ENCODE measurements at places on chromosomes 7 and 10.

- no peak for DNase-seq
Measured at GRCh38 chr7:311131-311680, 21.2 kb downstream of the FOXL3 start.

DNA sequence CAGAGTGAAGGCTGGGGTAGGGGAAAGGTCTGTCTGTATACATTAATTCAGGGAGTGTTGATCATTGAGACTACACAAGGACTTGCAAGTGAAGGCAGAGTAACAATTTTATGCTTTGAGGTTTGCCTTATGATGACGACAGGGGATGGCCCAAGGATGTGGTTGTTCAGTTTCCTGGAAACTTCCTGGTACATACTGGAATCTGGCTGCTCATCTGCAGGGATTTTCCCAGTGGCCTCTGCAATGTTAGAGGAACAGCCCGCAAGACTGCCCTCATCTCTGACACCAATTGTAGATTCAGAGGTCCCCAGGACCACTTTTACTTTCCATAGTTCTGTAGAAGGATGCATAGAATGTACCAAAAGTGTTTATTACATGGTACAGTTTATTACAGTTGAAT, 189.6 kb downstream of the TMEM178B start:
- no peak for DNase-seq

DNA sequence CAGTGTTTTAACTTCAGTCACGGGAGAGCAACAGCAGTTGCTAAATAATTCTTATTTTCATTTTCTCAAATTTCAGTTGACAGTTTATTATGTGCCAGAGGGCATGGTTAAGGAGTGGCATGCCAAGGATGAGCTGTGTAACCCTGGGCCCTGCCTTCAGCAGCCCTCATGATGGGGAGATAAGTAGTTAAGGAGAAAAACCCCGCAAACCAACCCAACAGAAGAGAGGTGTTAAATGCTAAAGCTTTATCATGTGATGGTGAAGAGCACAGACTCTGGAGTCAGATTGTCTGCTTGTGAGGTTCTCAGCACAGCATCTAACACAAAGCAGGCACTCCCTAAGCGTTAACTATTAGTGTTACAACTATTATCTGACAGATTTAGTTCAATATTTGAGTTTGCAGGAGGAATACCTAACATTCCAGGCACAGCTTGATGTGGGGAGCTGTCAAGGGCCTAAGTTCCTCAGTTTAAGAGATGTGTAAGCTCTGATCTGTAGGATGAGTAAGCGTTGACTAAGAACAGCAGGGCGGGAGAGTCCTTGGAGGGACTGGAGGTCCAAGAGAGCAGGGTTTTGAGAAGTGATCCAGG, 29.6 kb downstream of the STAM start:
- peak; percentile 93 for DNase-seq

DNA sequence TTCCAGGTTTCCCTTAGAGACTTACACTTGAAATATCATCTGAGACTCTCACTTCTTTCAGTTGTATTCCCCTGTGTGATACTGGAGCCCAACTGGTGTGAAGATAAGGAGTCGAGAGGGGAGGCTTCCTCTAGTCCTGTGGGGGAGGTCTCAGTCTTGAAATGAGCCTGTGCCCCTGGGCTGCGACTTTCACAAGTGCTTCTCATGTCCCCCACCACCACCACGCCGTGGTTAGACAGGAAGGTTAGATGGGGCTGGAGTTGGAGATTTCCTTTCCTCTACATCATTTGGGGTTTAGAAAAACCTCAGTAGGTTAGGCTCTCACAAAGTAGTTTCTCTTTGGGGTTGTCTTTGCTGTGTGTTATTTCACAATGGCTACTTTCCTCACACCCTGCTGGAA, 25.6 kb upstream of the MKX start:
- DNase-seq, result no peak

- DNase-seq, result no peak
Measured at GRCh38 chr10:80100861-80101695, 22.6 kb downstream of the TMEM254 start.

- DNase-seq, result no peak
Measured at GRCh38 chr7:116798232-116798631, 64.2 kb upstream of the CAPZA2 start.

DNA sequence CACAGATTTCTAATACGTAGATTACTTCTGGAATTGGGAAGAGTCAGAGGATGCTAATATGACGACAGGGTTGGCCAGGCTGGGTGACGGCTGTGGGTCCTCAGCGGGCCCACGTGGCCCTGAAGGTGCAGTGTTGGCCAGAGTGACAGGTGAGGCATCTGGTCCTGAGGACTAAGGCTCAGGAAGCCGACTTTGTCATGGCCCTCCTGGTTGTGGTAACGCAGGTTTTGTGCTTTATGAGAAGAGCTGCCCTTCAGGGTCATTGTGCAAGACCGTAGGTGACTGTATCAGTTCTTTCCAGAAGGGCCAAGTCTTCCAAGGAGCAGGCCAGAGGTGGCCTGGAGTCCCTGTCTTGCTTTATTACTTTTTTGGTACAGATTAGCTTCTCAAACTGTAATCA, 2.5 kb downstream of the EIF3B start:
- peak; percentile 59 for DNase-seq

DNA sequence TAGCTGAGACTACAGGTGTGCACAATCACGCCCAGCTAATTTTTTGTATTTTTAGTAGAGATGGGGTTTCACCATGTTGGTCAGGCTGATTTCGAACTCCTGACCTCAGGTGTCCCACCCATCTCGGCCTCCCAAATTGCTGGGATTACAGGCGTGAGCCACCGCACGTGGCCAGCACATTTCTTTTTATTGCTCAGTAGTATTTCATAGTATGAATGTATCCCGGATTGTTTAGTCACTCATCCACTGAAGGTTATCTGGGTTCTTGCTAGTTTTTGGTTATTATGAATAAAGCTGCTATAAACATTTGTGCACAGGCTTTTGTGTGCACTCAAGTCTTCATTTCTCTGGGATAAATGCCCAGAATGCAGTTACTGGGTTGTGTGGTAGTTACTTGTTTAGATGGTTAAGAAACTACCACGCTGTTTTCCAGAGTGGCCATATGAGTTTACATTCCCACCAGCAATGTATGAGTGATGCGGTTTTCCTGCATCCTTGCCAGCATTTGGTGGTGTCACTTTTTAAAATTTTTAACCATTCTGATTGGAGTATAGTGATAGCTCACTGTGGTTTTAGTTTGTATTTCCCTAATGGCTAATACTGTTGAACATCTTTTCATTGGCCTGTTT, 275.8 kb upstream of the LYZL1 start:
- no peak for DNase-seq

- peak; percentile 18 for DNase-seq
Measured at GRCh38 chr7:45112648-45113047, 1.2 kb upstream of the TBRG4 start.

GRCh38 chr7:102840404-102840803, 72.4 kb upstream of the LRRC17 start:
- DNase-seq, result no peak

DNA sequence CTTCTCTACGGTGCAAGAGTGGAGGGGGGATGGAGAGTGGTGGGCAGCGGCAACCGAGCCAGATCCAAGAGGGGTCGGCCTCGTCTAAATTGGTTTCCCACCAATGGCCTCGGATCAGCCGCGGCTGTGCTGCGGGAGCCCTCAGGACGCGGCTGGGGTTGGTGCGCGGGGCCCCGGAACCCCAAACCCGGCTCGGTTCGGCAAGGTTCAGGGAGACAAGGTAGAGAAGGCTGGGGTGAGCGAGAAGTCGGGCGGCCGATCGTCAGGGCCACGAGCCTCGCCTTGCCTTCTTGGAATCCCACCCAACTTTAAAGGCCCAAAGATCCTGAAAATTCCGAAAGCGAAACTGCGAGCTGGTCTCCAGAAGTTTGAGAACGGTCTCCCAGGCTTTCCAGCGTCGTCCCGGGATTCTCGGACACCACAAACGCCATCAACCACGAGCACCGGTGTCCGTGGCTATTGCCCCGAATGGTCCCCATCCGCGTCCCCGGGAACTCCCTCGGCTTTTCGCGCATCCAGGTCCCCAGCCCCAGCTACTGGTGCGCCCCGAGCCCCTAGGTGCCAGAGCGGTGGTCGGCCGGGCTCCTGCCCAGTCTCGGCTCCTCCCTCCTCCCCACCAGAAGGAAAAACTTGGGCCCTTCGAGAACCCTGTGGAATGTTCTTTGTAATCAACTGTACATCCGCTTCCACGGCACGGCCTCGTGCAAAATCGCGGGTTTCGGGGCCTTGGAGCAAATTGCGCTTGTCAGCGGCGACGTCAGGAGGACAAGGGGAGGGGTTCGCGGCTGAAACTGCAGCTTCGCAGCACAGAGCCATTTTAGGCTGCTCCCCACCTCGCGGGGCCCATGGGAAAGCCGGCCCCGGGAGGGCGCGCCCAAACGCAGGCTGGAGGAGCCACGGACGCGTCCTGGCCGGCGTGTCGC, 3.2 kb downstream of the SFMBT2 start:
- DNase-seq, result peak; percentile 16

DNA sequence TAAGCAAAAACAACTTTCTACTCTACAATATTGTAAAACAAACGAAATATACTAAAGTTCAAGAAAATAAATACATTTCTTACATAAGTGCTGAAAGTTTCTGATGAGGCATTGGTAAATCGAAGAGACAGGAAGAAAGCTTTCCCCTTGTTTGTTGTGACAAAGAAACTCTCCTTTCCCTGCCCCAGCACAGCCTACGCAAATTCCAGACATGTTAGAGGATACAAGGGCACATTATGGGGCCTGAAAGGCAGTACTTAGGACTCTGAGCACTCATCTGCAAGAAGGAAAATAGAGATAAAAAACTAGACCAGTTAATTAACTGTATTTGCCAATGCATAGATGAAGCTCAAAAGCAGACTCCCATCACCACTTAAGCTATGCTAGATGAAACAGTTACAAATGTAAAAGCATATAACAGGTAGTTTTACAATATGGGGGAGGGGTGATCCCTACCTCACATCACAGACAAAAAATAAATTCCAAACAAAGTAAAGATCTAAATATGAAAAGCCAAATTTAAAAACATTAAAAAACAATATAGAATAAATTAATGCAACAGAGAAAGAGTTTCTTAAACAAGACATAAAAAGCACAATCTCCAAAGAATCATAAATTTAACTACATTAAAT, 21.8 kb downstream of the ARHGAP19 start:
- DNase-seq, result peak; percentile 61

DNA sequence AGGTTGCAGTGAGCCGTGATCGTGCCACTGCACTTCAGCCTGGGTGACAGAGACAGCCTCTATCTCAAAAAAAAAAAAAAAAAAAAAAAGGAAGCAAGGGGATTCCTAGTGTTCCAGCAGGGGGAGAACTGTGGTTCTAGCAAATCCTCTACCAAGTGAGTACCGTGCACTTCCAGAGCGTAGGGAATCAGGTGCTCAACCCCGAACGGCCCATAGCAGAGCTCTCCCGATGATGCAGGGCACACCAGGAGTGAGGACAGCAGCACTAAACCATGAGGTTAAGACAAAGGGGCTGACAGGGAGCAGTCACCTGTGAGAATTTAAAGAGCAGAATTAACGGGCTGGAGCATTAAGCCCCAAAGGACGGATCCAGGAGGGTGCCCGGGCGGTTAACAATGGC, 173.6 kb downstream of the PTPRN2 start:
- no peak for DNase-seq

- DNase-seq, result peak; percentile 69
Measured at GRCh38 chr10:4981722-4982471, 18.7 kb downstream of the AKR1C1 start.

GRCh38 chr10:84537447-84537931, 209.1 kb downstream of the CCSER2 start:
- DNase-seq, result peak; percentile 63

DNA sequence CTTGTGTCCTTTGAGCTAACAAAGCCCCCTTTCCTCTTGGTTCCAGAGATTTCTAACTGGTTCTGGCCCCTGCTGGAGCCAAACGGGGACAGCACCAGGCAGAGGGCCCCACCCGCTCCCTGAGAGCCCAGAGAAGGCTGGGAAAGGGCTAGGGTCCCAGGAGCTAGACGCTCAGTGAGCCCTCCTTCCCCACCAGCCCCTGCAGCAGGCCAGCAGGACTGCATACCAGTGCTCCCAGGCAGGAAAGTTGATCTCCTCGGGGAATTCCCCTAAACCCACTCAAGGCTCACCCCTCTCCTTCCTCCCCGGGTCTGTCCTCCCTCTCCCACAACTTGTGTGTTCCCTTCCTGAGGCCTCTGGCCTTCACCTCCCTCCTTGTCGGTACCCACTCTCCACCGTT, 47.7 kb downstream of the PAX2 start:
- no peak for DNase-seq

DNA sequence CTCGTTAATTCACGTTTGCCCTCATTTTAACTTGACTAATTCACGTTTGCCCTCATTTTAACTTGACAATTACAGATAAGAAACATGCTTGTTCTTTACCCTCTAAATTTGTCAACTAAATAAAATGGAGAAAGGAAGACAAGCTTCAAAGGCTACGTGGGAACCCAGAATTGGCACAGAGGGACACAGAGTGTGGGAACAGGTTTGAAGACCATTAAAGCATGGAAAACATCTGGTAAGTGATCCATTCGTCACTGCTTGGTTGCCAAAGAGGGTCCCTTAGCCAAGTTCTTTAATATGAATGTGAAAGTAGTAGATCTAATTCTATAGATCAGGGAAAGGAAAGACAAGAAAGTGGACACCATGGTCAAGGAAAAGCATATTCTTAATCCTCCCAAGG, 57.2 kb downstream of the ITIH5 start:
- DNase-seq, result peak; percentile 26

DNA sequence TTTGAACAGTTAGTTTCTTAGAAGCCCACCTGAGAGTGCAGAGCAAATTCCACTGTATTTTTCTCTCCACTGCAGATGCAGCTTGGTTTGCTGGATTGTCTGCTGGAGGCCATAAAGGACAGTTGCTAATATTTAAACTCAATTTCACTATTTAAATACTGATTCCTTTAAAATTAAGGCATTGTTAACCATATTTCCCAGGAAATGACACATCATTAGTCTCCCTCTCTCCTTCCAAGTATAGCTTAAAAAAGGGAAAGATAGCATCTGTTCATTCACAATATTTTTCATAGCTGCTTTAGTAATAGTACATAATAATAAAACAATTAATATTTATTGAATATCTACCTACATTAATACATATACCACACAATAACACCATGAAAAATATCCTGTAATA, 252.9 kb downstream of the HGF start:
- peak; percentile 26 for DNase-seq

DNA sequence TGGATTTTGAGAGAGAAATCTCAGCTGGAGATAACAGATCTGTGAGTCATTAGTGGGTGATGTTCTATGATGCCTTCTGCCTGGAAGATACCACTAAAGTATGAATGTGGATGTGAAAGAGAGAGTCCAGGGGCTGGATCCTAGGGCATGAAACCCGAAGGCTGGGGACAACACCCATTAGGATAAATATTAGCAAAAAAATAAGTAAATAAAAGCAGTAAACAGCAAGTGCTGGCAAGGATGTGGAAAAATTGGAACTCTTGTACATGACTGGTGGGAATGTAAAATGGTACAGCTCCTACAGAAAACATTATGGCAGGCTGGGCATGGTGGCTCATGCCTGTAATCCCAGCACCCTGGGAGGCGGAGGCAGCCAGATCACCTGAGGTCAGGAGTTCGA, 16.6 kb upstream of the MGMT start:
- DNase-seq, result no peak

All from fibroblast of mammary gland (primary cell).